ENCODE measurements at places on chromosomes 4 and X.

DNA sequence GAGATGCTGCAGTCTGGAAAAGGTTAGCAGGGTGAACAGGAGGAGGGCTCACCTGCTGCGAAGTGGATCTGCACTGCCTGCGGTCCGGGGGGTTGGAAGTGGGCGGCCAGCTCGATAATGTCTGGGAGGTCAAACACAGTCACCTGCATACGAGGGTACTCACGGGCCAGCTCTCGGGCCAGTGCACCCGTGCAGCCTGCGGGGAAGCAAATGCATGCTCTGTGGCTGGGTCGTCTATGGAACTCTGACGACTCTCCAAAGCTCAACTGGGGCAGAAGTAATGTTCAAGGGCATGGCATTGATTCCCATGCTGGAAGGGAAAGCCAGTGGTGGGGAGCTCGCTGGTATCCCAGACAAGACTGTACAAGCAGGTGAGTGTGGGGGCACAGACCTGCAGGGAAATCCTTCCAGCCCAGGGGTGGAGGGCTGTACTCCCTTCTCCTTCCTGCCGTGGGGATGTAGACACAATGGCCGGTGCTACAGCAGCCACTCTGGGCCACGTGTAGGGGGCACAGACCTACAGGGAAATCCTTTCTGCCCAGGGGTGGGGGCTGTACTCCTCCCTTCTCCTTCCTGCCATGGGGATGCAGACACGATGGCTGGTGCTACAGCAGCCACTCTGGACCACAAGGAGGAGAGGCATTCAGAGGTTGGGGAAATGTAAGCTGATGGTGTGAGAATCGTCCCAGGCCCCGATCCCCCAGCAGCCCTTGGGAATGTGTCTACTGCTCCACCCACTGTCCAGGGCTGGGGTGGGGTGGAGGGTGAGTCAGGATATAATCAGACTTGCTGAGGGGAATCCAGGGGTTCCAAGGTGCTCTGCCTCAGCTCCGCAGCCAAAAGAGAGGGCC lies 26.2 kb upstream of the SLC25A6 start:
- DNase-seq: no peak

DNA sequence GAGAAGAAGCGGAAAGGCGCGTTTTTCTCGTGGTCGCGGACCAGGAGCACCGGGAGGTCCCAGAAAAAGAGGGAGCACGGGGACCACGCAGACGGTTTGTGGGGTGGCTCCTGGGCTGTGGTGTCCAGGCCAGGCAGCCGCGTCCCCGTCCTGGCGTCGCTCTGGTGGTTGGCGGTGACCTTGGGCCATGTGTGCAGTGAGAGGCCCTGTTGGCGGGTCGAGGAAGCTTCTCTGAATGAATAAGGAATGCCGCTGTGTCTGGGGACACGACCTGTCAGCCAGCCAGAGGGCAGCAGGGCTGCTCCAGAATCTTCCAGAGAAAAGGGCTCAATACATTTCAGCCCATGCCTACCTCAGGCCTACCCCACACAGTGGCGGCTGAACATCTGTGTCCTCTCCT lies 24.3 kb upstream of the HGFAC start:
- DNase-seq: no peak

GRCh38 chrX:153884590-153884989 lies 1.4 kb downstream of the L1CAM start:
- DNase-seq: no peak

GRCh38 chr4:40283413-40283812 lies 51.7 kb upstream of the CHRNA9 start:
- no peak for DNase-seq

DNA sequence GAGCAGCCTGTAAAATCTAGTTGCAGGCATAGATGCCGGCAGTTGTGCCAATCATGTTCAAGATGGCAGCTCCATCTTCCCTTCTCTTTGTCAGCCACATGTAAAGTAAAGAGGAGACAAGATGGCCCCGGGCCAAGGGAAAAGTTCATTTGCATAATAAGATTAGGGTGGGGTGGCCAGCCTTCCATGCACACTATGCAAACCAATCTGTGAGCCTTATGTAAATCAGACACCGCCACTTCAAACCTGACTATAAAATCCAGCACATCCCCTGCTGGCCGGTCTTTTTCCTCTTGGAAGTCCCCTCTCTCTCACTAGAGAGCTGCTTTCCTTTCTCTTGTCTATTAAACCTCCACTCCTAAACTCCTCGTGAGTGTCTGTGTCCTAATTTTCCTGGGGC lies 78.9 kb upstream of the CBR4 start:
- no peak for DNase-seq

GRCh38 chr4:29717287-29718057 lies 1002.7 kb upstream of the PCDH7 start:
- no peak for DNase-seq

- no peak for DNase-seq
Measured at GRCh38 chrX:143635915-143636314, at the start of gene SLITRK4. TSS of gene SLITRK4 (minus strand) at chrX:143636101. CDS start at chrX:143631108, 4,993 bp downstream.

GRCh38 chrX:152733261-152733975 lies at the start of the genes CSAG1 and MAGEA12:
TSS of gene CSAG1 (minus strand) at chrX:152733721. CDS start at chrX:152732460, 1,261 bp downstream.
TSS of gene MAGEA12 (plus strand) at chrX:152733757. CDS start at chrX:152736162, 2,405 bp downstream.
- peak; percentile 5 for DNase-seq

GRCh38 chr4:108166038-108166437 lies 2.7 kb downstream of the LEF1 start:
- peak; percentile 33 for DNase-seq

- no peak for DNase-seq
Measured at GRCh38 chr4:139337612-139338011, 35.3 kb upstream of the NDUFC1 start.

DNA sequence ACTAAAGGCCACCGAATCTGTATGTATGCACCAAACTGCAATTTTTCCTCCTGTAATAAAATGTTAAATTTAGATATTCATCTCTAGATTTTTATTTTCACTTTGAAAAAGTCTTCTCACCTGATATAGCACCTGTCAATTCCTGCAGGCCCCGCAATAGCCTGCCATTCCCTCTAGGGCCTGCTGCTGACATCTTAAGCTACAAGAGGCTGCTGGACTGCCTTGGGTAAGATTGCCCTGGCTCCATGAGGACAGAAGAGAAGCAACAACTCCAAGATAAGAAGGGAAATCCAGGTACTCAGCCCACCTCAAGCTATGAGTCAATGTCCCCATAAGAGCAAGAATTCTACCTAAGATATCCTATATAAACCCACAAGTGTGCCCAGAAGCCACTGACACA lies 230.2 kb upstream of the AGTR2 start:
- peak; percentile 33 for DNase-seq

DNA sequence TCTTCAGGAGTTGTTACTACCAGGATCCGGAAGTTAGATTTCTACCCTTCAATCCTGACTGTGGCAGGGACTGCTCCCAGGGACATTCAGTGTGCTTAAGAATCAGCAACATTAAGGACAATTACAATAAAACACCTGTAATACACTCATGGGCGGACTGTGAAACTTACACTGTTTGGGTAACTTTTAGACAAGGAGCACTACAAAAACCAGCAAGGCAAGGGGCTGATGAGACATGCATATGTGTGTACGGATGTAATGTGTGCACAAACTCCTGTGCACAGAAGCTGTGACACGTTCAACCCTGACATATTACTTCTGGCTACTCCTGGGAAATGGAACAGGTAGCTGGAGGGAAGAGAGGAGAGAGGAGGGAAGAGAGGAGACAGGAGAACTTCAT lies 75.8 kb downstream of the FAT1 start:
- no peak for DNase-seq

DNA sequence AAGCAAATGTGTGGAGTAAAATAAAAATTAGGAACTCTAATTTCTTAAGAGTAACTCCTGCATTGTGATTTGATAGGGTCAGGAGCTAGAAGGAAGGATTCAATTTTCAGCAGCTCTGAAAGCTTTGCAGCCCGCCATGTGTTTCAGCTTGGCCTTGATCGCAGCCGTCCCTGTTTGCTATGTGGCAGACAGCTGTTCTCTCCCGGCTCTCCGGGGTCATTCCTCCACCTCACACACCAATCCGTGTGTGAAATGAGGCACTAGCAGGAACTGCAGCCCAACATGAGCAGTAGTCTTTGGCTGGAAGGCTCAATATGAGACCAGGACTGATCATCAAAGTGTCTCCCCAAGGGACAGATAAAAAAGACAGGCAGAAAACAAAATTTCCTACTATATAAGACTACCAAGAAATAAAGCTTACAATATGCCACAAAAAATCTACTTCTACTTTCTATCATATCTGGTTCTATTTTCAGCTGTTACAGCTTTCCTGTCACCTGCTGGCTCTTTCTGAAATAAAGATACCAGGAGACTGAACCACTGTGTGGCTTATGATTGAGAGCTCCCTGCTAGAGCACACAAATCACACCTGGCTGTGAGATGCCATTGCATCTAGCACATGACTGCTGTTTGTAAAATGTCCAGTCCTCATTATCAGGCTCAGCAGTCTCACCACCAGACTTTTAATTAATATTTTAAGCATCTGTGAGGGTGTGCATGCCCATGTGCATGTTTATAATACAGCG lies 44.1 kb upstream of the SEC24B start:
- DNase-seq: peak; percentile 86

DNA sequence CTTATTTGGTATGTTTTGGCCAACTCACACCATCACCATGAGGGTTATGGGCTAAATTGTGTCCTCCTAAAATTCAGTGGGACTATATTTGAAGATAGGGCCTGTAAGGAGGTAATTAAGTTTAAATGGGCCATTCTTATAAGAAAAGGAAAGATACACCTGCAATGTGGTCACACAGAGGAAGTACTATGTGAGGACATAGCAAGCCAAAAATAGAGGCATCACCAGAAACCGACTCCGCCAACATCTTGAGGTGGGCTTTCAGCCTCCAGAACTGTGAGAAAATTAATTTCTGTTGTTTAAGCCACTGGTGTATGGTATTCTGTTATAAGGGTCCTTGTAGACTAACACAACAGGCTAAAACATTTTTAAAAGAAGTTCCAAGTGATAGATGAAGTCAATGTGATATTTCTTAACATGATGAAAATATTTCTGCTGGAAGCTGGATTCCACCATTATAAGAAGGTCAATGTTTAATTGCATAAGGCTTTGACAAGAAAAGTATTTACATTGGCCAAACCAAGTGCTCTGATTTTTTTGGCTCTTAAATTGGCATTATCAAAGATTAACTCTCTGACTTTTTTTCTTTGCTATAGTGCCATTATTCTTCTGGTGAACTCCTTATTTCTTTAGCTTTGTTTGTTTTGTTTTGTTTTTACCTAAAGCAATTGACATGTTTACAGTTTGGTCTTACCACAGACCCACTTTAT lies 540.9 kb downstream of the PPARGC1A start:
- DNase-seq: peak; percentile 82

GRCh38 chr4:172998527-172999469 lies 169.8 kb upstream of the GALNT7 start:
- no peak for DNase-seq

DNA sequence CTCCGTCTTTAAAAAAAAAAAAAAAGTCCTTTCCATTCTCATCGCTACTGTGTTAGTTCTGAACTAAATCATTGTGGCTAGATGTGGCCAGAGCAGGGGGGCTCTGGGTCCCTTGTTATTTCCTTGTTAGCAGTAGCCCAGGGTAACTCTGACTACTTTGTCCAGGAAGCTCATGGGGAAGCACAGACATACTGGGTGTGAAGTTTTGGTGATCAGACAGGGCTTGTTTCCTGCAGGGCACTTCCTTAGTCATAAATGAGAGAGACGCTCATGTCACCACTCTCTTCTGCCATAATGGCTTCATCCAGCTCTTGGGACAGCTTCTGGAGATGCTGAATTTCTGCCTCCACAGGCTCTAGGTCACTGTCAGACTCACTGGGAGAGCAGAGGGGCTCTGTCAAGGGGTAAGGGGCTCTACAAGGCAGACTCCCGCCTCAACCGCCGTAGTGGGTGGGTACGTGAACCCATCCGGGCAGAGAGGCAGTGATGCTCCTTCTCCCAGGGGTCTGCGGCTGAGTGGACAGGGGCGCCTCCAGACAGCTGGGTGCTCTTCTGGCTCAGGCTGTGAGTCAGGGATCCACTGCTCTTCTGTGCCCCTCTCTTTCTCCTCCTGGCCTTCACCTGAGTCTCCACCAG lies 12.9 kb downstream of the STIM2 start:
- no peak for DNase-seq

GRCh38 chr4:146638333-146638785 lies 334 bp upstream of the POU4F2 start:
- no peak for DNase-seq

DNA sequence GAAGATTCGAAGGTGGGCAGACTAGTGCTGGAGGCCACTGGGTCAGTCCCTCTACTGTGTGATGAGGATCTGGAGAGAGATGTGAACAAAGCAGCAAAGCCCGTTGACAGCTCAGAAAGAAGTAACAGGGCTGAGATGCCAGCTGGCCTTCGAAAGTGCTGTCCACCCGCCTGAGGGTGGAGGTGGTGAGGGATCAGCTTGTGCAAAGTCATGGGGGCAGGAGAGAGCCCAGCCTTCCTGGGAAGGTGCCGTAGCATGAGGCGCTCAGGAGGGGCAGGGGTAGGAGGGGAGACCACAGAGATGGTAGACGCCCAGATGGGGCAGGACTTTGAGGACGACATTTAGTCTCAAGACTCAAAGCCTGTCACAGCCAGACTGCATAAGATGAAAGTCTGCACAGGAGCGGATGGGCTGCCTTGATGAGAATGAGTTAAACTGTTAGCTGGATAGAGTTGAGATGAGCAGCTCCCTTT lies 19.7 kb downstream of the TBC1D14 start:
- DNase-seq: no peak

DNA sequence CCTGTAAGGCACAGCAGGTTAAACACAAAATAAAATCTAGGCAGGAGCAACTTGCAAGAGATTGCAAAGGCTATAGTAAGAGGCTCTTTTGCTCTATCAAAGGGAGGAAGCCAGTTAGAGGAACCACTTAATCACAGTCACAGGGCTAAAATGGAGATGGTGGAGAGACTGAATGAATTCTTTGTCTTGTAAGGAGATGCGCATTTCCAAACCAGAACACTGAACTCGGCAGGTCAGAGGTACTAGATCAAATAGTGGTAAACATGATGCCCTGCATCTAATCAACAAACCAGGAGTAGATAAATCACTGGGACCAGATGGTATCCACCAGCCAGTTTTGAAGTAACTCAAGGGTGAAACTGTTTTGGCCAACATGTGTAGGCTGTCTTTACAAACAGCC lies 55.8 kb downstream of the GPC4 start:
- DNase-seq: no peak
